Activated CD8-positive, alpha-beta T cell treated with anti-CD3 and anti-CD28 coated beads for 36 hours (primary cell): ENCODE measurements at places on chromosomes 1 and 21. TPM values are rescaled to one million over a fixed set of nuclear protein-coding genes. Genes with fewer than 3 reads are reported as not detected.

Gene MYOM3
- not detected for total RNA-seq

Gene KCND3
- not detected for total RNA-seq

Gene MYBPH
- not detected for total RNA-seq

Gene TRAF5
- total RNA-seq = 42.5 TPM

Gene ADAMTS5
- total RNA-seq = not detected

Gene PCP4
- total RNA-seq = not detected

Gene S100A14
- not detected for total RNA-seq

Gene CFAP107
- not detected for total RNA-seq

Gene DCST2
- 0.36 TPM for total RNA-seq

Gene GUCA2B
- not detected for total RNA-seq

Gene PGLYRP3
- total RNA-seq = not detected

Gene OPRD1
- 0.02 TPM for total RNA-seq

Gene CCDC28B
- 27.0 TPM for total RNA-seq

Gene GBP1
- 71.5 TPM for total RNA-seq

Gene TNFRSF4
- total RNA-seq = 142 TPM

Gene IL19
- total RNA-seq = not detected

Gene LCE2A
- total RNA-seq = not detected
